ENCODE measurements at places on chromosomes 4 and X.
A peak's percentile ranks its signal among the peaks of the same experiment; 100 is the strongest.

DNA sequence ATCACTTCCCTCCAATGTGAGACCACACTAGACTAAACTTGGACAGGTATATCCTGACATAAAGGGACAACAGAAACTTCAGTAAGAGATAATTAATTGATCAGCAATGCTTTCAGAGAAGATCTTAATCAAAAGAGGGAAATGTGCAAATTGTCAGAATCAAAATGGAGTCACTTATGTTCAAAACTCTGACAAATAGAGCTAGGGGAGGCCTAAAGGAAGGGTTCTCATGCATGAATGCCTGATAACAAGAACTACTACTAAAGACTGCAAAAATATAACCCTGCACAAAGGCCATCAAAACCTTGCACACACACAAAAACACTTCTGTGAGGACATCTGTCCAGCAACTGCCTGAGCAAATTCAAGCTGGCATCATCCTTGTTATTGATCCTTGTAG is 637.5 kb upstream of the INTU start:
- DNase-seq: no peak

DNA sequence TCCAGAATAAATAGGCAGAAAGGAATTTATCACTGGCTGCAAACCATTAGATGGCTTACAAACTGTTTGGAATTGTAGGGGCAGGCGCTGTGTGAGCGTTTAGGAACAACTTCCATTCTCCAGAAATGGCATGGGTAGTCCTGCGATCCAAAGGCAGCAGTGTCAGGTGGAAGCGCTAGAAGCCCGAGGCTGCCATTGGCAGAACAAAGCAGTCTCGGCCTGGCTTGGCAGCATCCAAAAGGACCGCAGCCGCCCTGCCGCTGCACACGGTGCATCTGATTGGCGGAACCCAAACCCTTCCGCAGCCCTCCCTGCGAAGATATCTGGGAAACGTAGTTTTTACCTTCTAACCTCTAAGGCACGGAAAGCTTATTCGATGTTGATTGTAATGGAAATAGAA is 23.6 kb upstream of the YTHDC1 start:
- DNase-seq: peak; percentile 75

GRCh38 chr4:136136601-136137000 is 1395.7 kb downstream of the PCDH18 start:
- no peak for DNase-seq

- DNase-seq: no peak
Observed at GRCh38 chr4:184329659-184330400, 112.2 kb upstream of the ENPP6 start.

- no peak for DNase-seq
Observed at GRCh38 chr4:17024425-17024824, 126.0 kb upstream of the LDB2 start.

- peak; percentile 12 for DNase-seq
Observed at GRCh38 chr4:10006231-10006600, 15.1 kb downstream of the SLC2A9 start.

GRCh38 chrX:581066-581465 is 49.5 kb upstream of the SHOX start:
- DNase-seq: no peak

GRCh38 chrX:38805432-38806389 is 4.5 kb downstream of the MID1IP1 start:
- peak; percentile 61 for DNase-seq

GRCh38 chr4:657338-657833 is 16.7 kb downstream of the ATP5ME start:
- DNase-seq: no peak

- no peak for DNase-seq
Observed at GRCh38 chrX:124804962-124805361, 458.6 kb downstream of the SH2D1A start.

GRCh38 chr4:85607624-85608023 is 132.7 kb downstream of the ARHGAP24 start:
- no peak for DNase-seq

DNA sequence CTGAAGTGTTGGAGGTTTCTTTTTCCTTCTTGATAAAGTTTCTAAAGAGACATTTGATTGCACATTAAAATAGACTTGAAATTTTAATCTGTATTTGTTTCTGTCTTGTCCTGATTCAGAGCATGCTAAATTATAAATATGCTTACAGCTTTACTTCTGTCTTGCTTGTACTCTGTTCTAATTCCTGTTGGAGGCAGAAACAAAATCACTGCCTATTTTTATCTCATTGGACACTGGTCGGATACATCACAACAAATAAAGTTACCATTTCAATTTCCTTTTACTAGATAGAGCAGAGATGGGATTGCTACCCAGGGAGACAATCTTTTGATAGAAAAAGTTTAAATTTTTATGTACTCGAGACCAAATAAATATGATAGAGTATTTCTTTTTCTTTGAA is 6.9 kb downstream of the ANK2 start:
- DNase-seq: no peak

DNA sequence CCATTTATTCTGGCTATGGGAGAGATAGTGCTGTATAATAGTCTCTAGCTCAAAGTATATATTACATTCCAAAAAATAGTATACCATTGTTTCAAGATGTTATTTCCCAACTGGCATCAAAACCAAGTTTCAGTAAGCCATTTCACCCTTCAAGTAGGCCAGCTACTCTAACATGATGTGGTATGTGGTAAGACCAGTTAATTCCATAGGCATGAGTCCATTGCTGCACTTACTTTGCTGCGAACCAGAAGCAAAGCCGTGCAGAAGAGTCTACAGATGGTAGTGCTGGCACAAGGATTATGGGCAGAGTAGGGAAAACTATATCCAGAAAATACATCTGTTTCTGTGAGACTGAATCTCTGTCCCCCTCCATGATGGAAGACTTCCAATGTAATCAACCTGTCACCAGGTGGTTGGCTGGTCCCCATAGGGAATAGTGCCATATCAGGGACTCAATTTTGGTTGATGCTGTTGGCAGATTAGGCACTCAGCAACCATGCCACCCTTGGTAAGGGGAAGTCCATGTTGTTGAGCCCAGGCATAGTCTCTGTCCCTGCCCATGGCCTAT is 49.8 kb upstream of the HSD17B10 start:
- DNase-seq: no peak

Data from fibroblast of the conjunctiva (primary cell).